Fibroblast of villous mesenchyme (primary cell): ENCODE measurements at places on chromosomes 11 and 22.

- no peak for DNase-seq
Measured at GRCh38 chr11:116170526-116171120, 602.2 kb downstream of the BUD13 start.

DNA sequence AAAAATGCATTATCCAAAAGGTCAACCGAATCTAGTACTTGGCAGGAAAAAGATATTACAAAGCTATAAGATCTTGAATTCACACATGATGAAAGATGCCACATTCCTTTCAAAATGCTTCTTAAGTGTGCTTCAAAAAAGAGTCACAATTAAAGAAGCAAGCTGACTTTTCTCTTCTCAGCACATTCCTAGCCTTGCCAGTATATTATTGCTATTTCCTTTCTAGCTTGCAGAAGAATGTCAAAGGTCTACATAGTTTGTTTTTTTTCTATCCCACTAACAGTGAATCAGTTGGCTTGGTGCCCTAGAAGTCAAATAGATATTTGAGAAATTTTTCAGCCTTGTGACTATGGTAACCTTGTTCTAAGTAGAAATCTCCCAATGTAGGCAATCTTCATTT, 56.8 kb downstream of the GUCY1A2 start:
- DNase-seq, result peak; percentile 76

DNA sequence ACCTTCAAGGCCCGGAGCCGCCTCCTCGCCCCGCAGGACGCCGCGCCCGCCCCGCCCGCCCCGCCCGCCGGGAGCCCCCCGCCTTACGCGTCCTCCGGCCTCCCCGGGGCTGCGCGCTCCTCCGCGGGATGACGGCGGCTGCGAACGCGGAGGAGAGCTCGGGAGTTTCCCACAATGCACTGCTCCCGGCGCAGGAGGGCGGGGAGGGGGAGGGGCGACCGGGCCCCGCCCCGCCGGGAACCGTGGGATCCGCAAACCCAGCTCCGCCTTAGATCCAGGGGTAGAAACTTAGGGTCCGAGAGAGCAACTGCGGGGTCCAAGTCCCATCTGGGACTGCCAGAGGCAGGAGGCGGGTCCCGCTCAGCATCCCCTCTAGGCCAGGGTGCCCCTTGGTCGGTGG, at the start of gene CEND1:
Gene CEND1, minus strand, starts transcription at position 148 of the 400 bp plus-strand sequence. CDS start 1,514 bp downstream, outside the sequence.
- no peak for DNase-seq

DNA sequence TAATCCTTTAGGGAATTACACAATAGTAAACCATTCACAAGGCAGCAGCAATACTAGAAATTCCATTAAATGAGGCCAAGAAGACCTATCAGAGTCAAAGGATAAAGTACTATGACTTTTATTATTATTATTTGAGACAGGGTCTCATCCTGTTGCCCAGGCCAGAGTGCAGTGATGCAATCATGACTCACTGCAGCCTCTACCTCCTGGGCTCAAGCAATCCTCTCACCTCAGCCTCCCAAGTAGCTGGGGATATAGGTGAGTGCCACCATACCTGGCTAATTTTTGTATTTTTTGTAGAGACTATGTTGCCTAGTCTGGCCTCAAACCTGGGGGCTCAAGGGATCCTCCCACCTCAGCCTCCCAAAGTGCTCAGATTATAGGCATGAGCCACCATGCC, 51.8 kb downstream of the TTC28 start:
- DNase-seq, result no peak

DNA sequence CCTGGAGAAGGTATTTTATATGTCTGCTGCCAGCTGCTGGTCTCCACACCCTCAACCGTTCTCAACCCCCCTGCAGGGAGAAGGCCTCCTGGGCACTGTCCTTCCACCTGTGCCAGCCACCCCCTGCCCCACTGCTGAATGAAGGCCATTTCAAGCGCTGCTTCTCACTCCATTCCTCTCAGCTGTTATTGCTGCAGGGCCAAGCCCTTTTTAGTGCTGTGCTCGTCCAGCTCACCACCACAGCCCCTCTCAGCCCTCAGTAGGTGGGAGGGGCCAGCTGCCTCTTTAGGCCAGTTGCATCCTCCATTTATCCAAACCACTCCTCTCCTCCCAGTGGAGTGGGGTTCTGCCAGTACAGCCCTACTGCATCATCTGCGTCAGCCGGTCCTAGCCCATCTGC, 1.8 kb upstream of the WBP2NL start:
- no peak for DNase-seq

GRCh38 chr11:86737230-86737629, 63.1 kb upstream of the PRSS23 start:
- no peak for DNase-seq

- peak; percentile 66 for DNase-seq
Measured at GRCh38 chr11:86999859-87000753, 37.6 kb upstream of the TMEM135 start.

- peak; percentile 41 for DNase-seq
Measured at GRCh38 chr11:128424851-128425285, 162.5 kb downstream of the ETS1 start.

DNA sequence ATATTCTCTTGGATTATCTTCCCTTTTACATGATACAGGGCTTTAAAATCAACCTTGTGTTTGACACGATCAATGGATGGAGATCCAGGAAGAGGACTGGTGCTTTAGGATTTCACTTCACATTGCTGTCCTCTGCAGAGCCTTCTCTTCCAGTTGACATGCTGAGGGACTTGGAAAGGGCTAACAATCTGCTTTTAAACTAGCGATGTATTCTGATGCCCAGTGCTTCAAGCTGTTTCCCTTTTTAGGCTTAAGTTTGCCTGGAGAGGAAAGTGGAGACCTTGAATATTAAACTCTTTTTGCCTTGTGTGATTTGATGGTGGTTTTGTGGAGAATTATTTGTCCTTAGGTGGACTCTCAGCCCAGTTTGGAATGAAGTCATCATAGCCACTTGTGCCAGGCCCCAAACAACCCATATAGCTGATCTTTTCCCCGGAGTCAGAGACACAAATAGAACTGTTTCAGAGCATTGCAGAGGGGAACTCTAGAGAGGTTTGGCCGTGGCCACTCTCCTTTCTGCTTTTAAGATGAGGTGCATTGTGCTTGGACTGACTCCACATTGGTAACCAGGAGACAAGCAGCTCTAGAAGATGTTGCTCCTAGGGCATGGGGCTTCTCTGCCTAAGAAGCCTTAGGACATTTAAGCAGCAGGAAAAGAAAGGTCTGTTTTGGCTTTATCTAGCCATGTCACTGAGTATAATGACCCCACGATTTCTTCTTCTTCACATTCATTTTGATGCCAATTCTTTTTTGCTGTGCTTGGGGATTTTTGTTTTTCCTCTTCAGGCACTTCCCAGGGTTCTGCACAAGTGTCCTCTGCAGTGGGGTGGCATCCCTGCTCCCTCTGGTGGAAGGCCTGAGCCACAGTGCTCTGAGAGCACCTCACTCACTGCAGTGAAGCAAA, 152.8 kb downstream of the NCAM1 start:
- peak; percentile 61 for DNase-seq

- peak; percentile 47 for DNase-seq
Measured at GRCh38 chr11:114058026-114058706, 1.3 kb upstream of the ZBTB16 start.

GRCh38 chr11:88327462-88328143, 9.9 kb downstream of the CTSC start:
- DNase-seq, result no peak

GRCh38 chr22:37115032-37115431, 5.5 kb upstream of the TMPRSS6 start:
- no peak for DNase-seq

GRCh38 chr11:1917523-1918435, 1.7 kb upstream of the TNNT3 start:
- DNase-seq, result no peak

- DNase-seq, result no peak
Measured at GRCh38 chr11:13303668-13304649, 26.4 kb downstream of the BMAL1 start.

GRCh38 chr22:49299821-49300231, 527.8 kb downstream of the BRD1 start:
- DNase-seq, result no peak

- no peak for DNase-seq
Measured at GRCh38 chr11:3052109-3052479, 5.1 kb downstream of the CARS1 start.

DNA sequence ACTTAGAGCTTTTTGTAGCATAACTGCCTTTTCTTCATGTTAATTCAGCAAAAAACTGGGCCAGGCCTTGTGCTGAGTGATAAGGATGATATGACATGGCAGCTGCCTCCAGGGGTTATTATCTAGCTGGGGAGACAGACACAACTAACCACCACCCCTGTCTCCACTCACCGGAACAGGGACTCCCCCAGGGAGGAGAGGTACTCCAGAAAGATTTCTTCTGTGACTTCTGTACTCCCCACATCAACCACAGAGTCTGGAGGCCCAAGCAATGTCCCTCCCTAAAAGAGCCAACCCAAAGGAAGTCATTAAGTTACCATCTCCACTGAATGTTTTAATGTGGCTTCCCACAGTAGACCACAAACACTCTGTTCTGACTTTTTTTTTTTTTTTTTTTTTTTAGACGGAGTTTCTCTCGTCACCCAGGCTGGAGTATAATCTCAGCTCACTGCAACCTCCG, 14.3 kb upstream of the PMM1 start:
- DNase-seq, result no peak

- DNase-seq, result no peak
Measured at GRCh38 chr11:115469361-115469760, 34.9 kb downstream of the CADM1 start.

GRCh38 chr11:130483124-130483523, 34.7 kb downstream of the ADAMTS15 start:
- DNase-seq, result no peak

DNA sequence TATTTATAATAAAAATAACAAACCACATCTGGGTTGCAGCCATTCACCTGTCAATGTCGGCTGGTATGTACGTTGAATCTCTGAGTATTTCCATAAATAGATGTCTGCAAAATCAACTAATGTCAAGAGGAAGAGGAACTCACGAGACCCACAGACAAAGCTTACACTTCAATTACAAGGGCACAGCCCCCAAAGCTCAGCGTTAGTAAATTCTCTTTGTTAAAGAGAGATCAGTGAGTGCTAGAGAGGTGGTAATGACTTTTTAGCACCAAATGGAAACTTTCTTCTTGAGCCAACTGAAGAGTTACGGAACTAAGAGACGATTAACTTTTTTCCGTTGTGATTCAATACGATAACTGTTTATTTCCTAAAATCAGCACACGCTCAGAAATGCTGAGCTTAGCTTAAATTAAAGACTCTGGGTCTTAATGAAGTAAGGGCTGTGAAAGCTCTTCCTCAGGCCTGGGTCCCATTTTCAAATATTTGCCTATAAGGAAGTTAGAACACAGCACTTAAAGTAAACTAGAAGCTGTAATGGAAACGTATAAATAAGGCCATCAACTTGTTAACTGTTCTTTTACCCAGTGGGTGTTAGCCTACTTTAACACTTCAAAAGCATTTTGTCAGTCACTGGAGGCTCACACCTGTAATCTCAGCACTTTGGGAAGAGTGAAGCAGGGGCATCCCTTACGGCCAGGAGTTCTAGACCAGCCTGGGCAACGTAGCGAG, 22.8 kb upstream of the TFIP11 start:
- DNase-seq, result no peak

DNA sequence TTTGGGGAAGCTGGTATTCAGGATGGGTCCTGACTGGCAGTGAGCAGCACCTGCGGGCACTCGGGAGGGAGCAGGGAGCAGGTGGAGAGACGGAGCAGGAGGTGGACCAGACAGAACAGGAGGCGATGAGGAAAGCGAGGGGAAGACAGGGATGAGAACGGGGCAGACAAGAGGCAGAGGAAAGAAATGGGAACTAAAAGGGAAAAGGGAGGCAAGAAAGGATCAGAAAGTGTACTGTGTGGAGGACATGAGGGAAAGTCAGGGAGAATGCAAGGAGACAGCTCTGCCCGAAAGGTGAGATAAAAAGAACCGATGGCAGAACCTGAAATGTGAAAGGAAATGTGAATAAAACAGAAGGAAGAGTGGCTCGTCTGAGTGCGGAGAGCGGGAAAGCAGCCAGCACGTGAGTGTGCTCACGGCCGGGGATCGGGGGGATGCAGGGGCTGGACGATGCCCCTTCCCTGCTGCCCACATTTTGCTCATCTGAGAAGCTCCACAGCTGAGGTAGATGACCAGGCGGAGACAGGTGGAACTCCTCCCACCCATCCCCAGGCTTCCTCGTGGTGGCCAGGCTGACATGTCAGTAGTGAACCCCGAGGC, 494.4 kb upstream of the B3GAT1 start:
- DNase-seq, result no peak

- no peak for DNase-seq
Measured at GRCh38 chr22:24389680-24390079, 37.7 kb upstream of the ADORA2A start.

DNA sequence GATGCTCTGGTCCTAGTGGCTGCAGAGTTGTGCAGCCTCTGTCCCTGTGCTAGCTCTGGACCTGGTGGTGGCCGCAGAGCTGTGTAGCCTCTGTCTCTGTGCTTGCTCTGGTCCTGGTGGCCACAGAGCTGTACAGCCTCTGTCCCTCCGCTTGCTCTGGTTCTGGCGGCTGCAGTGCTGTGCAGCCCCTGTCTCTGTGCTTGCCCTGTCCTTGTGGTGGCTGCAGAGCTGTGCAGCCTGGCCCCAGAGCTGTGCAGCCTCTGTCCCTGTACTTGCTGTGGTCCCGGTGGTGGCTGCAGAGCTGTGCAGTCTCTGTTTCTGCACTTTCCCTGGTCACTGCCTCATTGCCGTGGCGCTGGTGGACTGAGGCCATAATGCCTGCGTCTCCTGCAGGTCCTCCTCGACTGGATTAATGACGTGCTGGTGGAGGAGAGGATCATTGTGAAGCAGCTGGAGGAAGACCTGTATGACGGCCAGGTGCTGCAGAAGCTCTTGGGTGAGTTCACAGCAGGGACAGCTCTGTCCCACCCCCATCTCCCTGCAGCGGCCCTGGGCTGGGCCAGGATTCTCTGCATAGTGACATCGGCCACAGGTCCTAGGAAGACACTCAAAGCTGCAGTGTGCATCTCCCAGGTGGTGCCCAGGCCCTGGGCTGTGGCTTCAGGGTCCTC, 61.9 kb upstream of the PARVG start:
- no peak for DNase-seq

DNA sequence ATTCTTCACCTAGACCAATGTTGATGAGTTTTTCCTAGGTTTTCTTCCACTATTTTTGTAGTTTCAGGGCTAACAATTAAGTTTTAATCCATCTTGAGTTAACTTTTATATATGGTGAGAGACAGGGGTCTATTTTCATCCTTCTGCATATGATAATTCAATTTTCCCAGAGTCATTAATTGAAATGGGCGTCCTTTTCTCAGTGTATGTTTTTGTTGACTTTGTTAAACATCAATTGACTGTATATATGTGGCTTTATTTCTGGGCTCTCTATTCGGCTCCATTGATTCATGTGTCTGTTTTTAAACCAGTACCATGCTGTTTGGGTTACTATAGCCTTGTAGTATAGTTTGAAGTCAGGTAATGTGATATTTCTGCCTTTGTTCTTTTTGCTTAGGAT, 282.1 kb downstream of the INSC start:
- no peak for DNase-seq
